CD4-positive, alpha-beta T cell (primary cell): ENCODE measurements at places on chromosomes 1 and 21. TPM values are rescaled to one million over a fixed set of nuclear protein-coding genes. Genes with fewer than 3 reads are reported as not detected.

DNA sequence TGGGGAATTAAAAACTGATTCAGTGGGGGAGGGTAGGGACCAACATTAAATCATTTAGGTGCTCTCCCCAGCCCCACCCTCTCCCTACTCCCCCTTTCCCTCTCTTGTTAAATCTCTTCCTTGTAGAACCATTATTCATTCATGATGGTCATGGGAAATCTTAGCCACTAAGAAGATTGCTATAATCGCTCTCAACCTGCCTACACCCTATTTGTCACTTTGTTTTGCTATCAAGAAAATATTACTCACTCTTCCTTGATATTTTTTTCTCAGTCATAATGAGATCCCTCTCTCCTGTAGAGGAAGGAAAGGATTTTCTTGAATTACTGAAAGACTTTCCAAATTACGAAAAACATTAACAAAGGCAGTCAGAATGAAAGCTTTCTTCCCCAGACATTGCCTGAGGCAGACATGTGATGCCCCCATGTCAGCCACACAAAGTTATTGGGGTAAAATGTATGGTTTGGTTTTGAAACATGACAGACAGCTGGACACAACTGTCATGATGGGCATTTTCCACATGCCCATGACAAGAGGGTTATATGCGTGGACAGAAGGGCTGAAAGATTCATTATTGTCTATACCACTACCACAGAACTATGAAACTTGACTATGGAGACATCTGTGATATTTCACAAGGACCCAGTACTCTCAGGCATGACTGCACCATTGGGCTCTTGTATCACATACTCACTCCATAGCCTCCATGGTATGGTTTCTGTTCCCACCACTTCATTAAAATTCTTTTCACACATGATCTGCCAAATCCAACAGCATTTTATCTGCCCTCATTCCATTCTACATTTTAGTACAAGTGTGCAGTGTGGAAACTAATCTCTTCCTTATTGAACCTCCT, 420.1 kb downstream of the DISC1 start:
- H3K4me1 ChIP-seq, result no peaks in the 10 kb centered on the region
- H3K27ac ChIP-seq, result no peak overlapping the region
- H3K36me3 ChIP-seq, result no peaks in the 10 kb centered on the region
- H3K4me3 ChIP-seq, result no peak overlapping the region

CFAP45 gene
- total RNA-seq, result 8.4 TPM

DNA sequence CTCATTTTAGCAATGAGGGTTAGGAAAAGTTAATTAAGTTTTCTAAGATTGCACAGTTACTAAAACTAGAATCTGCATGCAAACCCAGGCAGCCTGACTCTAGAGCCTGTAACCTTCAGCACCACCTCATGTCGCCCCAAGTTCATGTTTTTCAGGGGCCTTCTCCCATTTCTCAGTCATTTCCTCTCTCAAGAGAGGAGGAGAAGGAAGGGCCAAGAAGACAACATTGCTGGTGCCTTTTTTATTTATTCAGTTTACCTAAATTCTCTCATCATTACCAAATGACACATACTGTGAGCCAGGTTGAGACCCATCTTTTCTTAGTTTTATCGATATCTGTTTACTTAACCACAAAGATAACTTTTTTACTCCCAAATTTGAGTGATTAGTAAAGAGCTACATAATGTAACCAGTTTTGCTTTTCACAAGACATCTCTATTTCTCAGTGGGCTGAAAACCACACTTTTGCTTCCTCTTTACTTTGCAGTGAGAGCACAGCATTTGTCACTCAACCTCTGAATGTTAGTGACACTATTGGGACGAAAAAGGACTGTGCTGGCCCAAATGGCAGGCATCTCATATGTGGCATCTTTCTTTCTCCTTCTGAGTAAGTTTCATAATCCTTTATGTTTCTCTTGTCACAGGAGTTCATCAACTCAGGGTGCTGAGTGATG, at the start of gene CD101:
CD101 (plus strand) TSS at position 507 of the 674 bp plus-strand sequence; CDS start at position 565, 58 bp downstream.
- H3K4me3 ChIP-seq, result no peak within 1 kb of the TSS
- H3K27ac ChIP-seq, result no peak within 1 kb of the TSS
- no peak for DNase-seq
- H3K36me3 ChIP-seq, result no peaks in the 10 kb centered on the region
- H3K4me1 ChIP-seq, result peaks cover 28% of the 10 kb centered on the region

DNA sequence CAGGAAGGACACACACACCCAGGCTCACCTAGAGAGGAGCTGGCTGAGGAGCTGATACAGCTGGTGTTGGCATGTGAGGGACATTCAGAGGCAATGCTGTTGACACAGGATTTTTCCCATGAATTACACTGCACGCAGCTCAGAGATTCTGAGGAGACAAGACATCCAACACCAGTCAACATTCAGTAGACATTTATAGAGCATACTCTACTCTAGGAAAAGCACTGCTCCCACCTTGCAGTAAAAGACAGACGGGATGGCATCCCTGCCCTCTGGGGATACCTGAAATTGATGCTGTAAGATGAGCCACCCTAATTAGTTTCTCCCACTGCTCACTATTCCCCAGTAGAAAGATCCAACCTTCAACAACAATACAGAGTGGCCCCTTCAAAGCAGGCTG, 5.1 kb downstream of the LYPD8 start:
- no peak for DNase-seq
- H3K27ac ChIP-seq, result no peak overlapping the region
- H3K4me3 ChIP-seq, result no peak overlapping the region
- no peaks in the 10 kb centered on the region for H3K27me3 ChIP-seq

SPRR1B gene
- not detected for total RNA-seq

- H3K27me3 ChIP-seq, result peaks cover 11% of the 10 kb centered on the region
- H3K27ac ChIP-seq, result no peak overlapping the region
- H3K4me3 ChIP-seq, result no peak overlapping the region
- peaks cover 8% of the 10 kb centered on the region for H3K4me1 ChIP-seq
- no peaks in the 10 kb centered on the region for H3K36me3 ChIP-seq
Observed at GRCh38 chr1:2797741-2798016, 3.8 kb downstream of the TTC34 start.

DNA sequence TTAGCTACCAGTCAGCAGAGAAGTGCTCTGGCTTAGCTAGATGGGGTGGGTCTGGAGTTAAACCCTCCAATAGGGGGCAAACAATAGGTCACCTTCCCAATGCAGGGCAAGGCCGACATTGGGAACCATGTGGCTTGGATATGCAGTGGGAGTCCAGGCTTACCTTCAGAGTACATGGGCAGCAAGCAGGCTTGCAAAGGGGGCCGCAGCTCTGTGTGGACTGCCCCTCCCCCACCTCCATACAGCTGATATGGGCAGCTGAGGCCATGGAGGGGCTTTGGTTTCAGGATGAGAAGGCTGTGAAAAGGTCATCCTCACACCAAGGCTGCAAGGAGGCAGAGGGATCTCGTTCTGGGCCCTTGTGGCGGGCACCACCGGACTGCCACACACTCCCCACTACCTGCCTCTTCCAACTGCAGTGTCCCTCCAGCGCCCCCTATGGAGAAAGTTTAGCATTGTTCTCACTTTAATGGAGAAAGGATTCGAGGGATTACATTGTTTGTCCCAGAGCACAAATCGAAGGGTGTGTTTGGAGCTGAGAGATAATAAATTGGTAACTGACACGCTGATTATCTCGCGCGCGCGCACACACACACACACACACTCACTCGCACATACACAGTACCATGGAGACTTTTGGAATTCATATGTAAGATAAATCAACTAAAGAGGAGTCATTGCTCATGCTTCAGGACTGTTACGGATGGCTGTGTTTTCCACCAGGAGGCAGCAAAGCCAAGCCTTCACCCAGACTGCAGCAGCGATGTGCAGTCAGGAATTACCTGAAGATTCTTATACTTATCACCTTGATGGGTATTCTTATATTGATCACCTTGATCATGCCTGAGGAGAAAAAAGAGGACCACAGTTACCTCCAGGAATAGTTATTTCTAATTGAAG, 7.0 kb upstream of the SMCP start:
- no peak overlapping the region for H3K27ac ChIP-seq
- H3K4me3 ChIP-seq, result no peak overlapping the region
- DNase-seq, result no peak
- no peaks in the 10 kb centered on the region for H3K36me3 ChIP-seq
- H3K27me3 ChIP-seq, result peaks cover 6% of the 10 kb centered on the region
- H3K4me1 ChIP-seq, result no peaks in the 10 kb centered on the region

FAM43B gene
- not detected for total RNA-seq

DNA sequence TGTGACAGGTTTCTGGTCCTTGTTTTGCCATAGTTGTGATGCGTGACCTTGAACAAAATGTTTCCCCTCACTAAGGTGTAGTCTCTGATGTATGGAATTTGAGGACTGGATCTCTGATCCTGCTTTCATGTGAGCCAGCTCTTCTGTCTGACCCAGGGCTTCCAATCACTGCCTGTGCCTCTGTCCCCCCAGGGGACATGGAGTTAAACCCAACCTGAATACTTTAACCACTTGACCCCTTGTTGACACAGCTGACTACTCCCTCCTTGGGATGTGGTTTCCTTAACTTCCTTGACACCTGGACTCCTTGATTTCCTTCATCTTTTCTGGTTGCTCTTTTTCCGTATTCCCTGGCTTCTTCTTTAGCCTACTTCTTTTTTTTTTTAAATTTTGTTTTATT, 36.0 kb upstream of the SSBP3 start:
- H3K4me3 ChIP-seq, result no peak overlapping the region
- H3K4me1 ChIP-seq, result no peaks in the 10 kb centered on the region
- no peaks in the 10 kb centered on the region for H3K36me3 ChIP-seq
- DNase-seq, result no peak
- H3K27me3 ChIP-seq, result no peaks in the 10 kb centered on the region
- no peak overlapping the region for H3K27ac ChIP-seq

PRPF38A gene
- total RNA-seq, result 56.2 TPM

GRCh38 chr1:60151311-60151710, 77.7 kb upstream of the C1orf87 start:
- no peaks in the 10 kb centered on the region for H3K36me3 ChIP-seq
- no peak for DNase-seq

LORICRIN gene
- total RNA-seq, result not detected

- no peaks in the 10 kb centered on the region for H3K36me3 ChIP-seq
- no peak overlapping the region for H3K4me3 ChIP-seq
- no peaks in the 10 kb centered on the region for H3K27me3 ChIP-seq
- H3K4me1 ChIP-seq, result peaks cover 13% of the 10 kb centered on the region
Observed at GRCh38 chr1:61641578-61642336, 83.2 kb downstream of the TM2D1 start.

GRCh38 chr1:185439727-185440415, 122.8 kb upstream of the IVNS1ABP start:
- H3K4me1 ChIP-seq, result no peaks in the 10 kb centered on the region
- DNase-seq, result no peak
- H3K27me3 ChIP-seq, result no peaks in the 10 kb centered on the region
- H3K4me3 ChIP-seq, result no peak overlapping the region
- no peaks in the 10 kb centered on the region for H3K36me3 ChIP-seq

ENAH gene
- not detected for total RNA-seq

- no peak overlapping the region for H3K27ac ChIP-seq
- H3K4me1 ChIP-seq, result peaks cover 9% of the 10 kb centered on the region
- no peaks in the 10 kb centered on the region for H3K27me3 ChIP-seq
- DNase-seq, result no peak
Observed at GRCh38 chr1:180213401-180214170, 16.5 kb upstream of the LHX4 start.

KCNJ6 gene
- total RNA-seq, result not detected

GRCh38 chr1:114707604-114708003, 9.0 kb downstream of the NRAS start:
- no peaks in the 10 kb centered on the region for H3K27me3 ChIP-seq
- H3K4me1 ChIP-seq, result no peaks in the 10 kb centered on the region
- DNase-seq, result no peak

GUCA2A gene
- total RNA-seq, result not detected

FCGR3B gene
- total RNA-seq, result not detected

AADACL4 gene
- total RNA-seq, result not detected

STUM gene
- not detected for total RNA-seq

DNA sequence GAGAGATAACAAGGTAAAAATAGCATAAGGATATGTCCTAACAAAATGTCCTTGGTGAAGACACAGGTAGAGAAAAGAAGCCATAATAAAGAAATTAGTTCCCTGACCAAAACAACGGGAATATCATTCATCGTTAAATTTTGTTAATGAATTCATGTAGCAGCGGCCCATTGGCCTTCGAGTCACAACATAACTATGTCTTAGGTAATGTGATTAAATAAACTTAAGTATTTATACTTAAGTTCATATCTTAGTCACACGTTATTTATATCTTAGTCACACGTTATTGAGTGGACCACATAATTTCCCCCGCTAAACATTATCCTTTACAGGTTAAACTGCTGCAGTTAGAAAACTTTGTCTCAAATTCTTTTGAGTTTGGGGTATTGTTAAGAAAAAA, 1.2 kb downstream of the NEXN start:
- peaks cover 12% of the 10 kb centered on the region for H3K4me1 ChIP-seq
- no peak overlapping the region for H3K4me3 ChIP-seq
- no peak overlapping the region for H3K27ac ChIP-seq
- H3K36me3 ChIP-seq, result no peaks in the 10 kb centered on the region
- DNase-seq, result no peak
- peaks cover 10% of the 10 kb centered on the region for H3K27me3 ChIP-seq

DNA sequence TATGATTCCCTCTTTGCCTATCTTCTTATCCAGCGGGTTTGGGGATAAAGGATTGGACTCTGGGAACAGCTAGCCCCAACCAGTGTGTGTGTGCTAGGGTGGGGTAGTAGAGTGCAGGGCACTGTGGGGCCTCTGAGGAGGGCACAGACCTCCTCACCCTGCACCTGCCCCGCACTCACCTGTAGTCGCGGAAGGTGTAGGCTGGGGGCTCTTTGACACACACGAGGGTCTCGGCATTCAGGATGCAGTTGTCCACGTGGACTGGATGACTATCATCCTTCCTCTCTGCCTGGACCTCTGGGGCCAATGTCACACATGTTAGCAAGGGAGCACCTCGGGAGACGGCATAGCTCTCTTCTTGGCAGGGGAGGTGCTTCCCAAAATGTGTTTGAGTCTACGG, 8.0 kb upstream of the CLDN19 start:
- peaks cover 55% of the 10 kb centered on the region for H3K36me3 ChIP-seq
- H3K27me3 ChIP-seq, result no peaks in the 10 kb centered on the region
- H3K27ac ChIP-seq, result no peak overlapping the region
- H3K4me1 ChIP-seq, result no peaks in the 10 kb centered on the region
- H3K4me3 ChIP-seq, result no peak overlapping the region

ANKRD65 gene
- not detected for total RNA-seq
